ENCODE measurements at places on chromosomes 7 and 10.

GRCh38 chr7:144481833-144482232, 78.3 kb upstream of the NOBOX start:
- DNase-seq = no peak

- no peak for DNase-seq
Observed at GRCh38 chr7:100157334-100158228, 942 bp downstream of the TRAPPC14 start.

DNA sequence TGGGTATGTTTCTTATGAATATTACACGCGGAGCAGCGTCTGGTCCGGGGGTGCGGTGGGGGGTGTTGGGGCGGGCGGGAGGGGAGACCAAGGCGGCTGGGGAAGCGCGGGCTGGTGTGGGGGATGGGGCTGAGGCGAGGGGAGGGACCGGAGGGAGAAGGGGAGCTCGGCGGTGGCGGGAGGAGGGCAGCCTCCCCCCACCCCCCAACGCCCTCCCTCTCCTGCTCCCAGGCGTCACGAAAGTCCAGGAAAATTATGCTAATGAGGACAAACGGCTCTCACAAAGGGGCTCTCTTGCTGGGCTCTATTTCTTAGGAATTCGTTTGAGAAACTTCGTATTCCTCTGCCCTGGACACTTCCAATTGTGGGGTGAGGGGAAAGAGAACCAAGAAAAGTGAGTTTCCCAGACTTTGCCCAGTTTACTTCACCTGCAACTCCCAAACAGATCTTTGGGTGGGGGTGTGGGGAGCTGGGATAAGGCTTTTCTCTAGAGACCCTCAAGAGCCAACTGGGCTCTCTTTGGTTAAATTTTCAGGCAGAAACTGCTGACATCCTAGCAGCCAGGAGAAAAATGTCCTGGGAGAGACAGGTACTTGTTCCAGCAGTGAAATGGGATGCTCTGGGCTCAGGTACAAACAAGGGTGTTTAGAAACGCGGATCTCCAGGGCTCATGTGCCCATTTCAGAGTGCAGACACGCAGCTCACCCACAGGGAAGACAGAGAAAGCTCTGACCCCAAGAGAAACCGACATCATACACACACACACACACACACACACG, 11.7 kb upstream of the HOXA2 start:
- no peak for DNase-seq

DNA sequence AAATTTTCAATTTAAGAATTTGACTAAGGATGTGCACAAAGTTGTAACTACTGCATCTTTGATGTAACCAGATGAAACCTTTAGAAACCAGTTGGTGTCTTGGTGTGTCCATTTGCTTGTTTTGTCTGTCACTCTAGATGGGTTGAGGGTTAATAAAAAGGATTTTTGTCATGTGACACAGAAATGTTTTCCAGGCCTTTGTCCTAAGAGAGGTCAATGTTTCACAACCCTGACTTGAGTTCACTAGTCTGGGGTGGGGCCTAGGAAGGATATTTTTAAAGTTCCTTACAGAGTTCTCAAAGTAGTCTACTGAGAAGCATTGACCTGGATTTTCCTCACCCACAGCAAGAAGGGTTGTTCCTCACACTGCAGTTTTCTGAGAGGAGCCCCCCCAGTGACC, 90.3 kb downstream of the HERPUD2 start:
- no peak for DNase-seq

DNA sequence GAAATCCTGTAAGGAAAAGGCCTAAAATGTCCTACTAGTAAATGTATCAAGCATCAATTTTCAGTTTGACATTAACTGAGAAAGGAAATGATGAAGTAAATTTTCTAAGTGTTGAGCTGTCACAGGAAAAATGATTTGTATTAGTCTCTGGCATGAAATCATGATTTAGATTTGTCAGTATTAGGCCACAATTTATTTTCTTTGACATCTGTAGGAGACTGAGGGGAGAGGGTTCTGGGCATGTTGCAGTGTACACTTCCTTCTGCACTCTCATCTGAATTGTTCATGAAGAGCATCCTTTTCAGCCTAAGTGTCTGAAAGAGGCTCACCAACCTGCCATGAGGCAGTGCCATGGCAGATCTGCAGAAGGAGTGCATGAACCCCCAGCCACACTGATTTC, 15.9 kb downstream of the ADRB1 start:
- DNase-seq = no peak

GRCh38 chr10:29725133-29725720, 90.5 kb upstream of the SVIL start:
- DNase-seq = no peak
